Osteocyte (in vitro differentiated cells): ENCODE measurements at places on chromosomes 16 and 17. TPM values are rescaled to one million over a fixed set of nuclear protein-coding genes. Genes with fewer than 3 reads are reported as not detected.

DNA sequence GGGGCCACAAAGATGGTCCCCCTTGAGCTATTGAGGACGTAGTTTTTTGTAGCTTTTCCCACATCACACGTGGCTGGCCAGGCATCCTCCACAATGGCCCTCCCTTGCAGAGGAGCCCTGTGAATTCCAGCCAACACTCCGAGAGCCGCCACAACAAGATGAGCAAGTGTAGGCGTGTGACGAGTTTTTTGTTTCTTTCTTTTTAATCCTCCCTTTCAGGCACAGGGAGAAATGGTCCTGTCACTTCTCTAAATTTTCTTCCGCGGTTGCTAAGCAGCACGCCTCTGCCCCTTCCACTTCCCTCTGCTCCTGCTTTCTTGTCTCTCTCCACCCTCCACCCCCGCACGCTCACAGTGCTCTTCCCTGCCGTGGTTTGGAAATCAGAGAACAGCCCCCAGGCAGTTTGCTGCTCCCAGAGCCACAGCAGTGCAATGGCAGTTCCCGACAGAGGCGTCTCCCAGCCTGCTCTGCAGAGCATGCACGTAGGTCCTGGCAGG lies 68.0 kb upstream of the MRTFB start:
- peak overlapping the region; percentile 90 for H3K27ac ChIP-seq
- peak overlapping the region; percentile 65 for H3K4me3 ChIP-seq
- peaks cover 51% of the 10 kb centered on the region for H3K4me1 ChIP-seq
- no peaks in the 10 kb centered on the region for H3K27me3 ChIP-seq

GRCh38 chr17:65049085-65049756 lies 7.3 kb downstream of the GNA13 start:
- peaks cover 41% of the 10 kb centered on the region for H3K36me3 ChIP-seq
- no peaks in the 10 kb centered on the region for H3K27me3 ChIP-seq
- no peak overlapping the region for H3K27ac ChIP-seq
- peaks cover 41% of the 10 kb centered on the region for H3K4me1 ChIP-seq
- DNase-seq, result no peak
- no peak overlapping the region for H3K4me3 ChIP-seq

DNA sequence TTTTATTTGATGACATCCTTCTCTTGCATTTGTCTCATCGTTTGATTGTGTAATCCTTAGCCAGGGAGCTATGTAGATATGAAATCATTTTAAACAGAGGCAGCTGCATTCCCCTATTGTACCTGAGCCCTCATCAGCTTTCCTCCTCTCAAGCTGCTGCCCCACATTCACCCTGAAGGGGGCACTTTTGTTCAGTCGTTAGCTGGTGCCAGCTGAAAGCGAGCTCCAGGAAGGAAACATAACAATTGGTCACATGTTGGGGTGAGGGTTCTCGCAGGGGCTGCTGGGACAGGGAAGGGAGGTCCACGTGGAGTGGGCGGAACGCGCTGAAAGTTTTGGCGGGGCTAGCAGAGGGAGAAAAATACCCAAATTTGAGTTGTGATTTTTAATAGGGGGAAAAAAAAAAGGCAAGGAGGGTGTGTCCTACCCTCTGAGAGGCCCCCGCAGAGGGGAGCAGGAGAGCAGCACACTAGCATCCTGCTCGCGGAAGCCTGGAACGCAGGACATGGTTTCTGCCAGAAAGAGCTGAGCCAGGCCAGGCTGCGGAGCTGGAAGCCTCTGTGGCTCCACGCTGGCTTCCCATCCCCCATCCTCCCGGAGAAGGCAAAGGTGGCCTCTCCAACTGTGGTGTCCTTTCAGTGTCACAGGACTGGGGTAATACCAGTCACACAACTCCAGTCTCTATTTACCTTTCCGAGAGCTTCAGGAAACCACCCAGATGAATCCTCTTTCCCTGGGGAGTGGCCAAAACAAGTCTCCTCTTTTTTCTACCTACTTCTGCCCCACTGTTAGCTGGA lies 8.5 kb upstream of the MSL1 start:
- peak overlapping the region; percentile 89 for H3K27ac ChIP-seq
- DNase-seq, result peak; percentile 94
- no peaks in the 10 kb centered on the region for H3K27me3 ChIP-seq
- peaks cover 59% of the 10 kb centered on the region for H3K4me1 ChIP-seq

DNA sequence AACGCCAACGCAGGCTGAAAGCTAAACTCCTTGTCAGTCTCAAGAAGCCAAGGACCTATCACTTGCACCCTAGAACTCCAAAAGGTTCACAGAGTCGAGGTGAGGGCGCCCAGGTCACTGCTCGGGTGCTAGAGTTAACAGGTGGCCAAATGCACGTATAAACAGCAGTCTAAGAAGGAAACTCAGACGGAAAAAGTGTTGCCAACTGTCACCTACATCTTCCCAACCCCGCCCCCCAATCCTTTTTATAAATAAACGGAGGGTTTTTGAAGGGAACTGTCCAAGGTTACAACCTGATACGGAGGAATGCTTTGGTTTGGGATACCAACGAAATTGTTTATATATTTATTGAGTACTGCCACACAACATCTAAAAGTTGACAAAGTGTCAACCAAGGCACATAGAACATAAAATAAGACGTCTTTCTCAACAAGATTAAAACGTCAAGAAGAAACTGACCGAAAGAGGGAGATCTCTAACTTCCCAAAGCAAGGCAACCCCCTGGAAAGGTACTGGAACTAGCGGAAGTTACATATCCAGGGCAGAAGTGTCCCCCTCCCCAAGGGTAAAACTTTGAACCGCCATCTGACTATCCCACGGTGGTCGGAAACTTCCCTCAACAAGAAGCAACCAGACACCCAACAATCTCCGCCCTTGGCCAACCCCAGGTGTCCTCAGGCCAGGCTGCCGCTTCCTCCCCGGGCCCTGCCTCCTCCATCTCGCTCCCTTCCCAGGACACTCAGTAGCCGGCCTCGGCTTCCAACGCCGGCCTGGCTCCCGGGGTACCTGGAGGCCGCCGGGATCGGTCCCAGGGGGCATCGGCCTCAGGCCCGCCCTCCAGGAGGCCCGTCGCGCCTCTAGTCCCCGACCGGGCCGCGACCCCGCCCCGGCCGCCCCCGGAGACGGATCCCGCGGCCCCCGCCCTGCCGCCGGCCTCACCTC lies 982 bp downstream of the SPAG9 start:
- peak; percentile 85 for DNase-seq
- H3K4me3 ChIP-seq, result peak overlapping the region; percentile 95
- H3K36me3 ChIP-seq, result peaks cover 2% of the 10 kb centered on the region
- peak overlapping the region; percentile 94 for H3K27ac ChIP-seq

DNA sequence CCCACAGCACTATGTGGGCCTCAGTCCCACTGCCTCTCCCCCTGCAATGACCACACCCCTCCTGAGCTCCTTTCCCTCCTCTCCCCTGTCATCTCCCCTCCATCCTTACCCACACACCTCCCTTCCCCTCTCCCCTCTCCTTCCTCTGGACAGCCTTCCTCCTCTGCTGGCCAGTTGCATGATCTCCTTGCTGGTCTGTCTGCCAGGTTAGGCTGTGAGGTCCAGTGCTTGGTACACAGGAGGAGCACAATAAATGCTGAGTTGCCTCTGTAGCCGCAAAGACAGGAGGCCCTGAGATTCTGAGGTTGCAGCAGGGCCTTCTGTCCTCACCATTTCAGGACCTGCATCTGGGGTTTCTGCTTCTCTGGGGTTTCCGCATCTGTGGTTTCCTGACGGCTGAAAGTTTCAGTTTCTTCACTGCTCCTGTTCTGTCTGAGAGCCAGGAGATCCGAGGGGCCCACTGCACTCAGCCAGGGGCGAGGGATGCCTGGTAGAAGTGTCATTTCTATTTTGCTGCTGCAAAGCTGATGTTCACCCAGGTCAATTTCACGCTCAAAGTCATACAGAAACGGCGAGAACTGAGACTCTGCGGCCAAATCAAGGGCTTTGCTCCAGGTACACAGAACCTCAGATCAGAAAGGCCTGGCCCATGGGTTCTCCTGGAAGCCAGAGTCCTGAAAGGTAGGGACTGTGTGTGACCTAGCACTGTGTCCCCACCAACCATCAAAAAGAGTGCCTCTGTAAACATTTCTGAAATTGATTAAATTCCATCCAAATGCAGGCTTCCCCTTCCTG lies 4.6 kb upstream of the SLC12A3 start:
- no peaks in the 10 kb centered on the region for H3K27me3 ChIP-seq
- no peaks in the 10 kb centered on the region for H3K36me3 ChIP-seq
- no peak for DNase-seq
- no peak overlapping the region for H3K4me3 ChIP-seq

DNA sequence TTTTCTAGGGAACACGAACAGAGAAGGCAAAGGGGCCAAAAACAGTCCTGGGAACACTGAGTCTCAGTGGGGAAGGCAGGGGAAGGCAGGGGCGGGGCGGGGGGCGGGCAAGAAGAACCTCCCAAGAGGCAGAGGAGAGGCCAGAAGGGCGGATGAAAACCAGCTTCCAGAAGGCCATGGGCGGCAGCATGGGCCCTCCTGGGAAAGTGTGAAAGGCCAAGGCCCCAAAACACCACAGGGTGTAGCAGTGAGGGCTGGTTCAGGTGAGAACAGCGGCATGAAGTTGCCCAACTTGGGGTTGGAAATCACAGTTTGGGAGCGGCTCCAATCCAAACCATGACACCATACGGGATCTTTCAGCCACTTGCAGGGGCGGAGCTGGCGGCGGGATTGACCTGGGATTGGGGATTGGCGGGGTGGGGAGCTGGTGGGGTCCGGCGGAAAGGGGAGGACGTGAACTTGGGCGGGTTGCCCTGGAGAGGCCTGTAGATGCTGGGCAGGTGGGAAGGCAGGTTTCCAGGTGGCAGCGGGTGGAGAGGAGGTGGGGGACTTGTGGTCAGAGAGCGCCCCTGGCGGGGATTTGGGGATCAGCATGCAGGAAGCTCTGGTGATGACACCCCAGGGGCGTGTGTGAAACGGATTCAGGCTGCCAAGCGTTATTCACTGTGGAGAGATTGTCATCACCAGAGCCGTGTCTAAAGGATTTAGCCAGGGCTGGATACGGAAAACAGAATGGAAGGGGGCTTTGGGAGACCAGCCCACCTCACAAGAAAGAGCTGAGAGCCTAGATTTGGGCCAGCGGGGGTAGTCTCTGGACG lies 80.9 kb downstream of the ARHGAP23 start:
- H3K36me3 ChIP-seq, result peaks cover 12% of the 10 kb centered on the region
- peak; percentile 93 for DNase-seq
- H3K27me3 ChIP-seq, result no peaks in the 10 kb centered on the region
- peak overlapping the region; percentile 82 for H3K4me3 ChIP-seq
- peak overlapping the region; percentile 92 for H3K27ac ChIP-seq

DNA sequence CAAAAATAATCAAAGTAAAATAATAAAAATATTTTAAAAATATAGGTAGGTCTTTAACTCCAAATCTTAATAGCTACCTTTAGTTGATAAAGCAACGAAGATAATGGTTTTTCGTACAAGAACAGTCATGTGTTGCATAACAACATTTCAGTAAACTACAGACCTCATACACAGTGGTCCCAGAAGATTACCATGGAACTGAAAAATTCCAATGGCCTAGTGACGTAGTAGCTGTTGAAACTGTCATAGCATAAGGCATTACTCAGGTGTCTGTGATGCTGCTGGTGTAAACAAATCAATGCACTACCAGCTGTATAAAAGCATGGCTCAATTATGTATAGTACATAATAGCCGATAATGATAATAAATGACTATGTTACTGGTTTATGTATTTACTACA lies 43.9 kb downstream of the CREBBP start:
- H3K27ac ChIP-seq, result no peak overlapping the region
- H3K4me3 ChIP-seq, result no peak overlapping the region
- peaks cover 55% of the 10 kb centered on the region for H3K4me1 ChIP-seq
- H3K36me3 ChIP-seq, result peaks cover 18% of the 10 kb centered on the region

DNA sequence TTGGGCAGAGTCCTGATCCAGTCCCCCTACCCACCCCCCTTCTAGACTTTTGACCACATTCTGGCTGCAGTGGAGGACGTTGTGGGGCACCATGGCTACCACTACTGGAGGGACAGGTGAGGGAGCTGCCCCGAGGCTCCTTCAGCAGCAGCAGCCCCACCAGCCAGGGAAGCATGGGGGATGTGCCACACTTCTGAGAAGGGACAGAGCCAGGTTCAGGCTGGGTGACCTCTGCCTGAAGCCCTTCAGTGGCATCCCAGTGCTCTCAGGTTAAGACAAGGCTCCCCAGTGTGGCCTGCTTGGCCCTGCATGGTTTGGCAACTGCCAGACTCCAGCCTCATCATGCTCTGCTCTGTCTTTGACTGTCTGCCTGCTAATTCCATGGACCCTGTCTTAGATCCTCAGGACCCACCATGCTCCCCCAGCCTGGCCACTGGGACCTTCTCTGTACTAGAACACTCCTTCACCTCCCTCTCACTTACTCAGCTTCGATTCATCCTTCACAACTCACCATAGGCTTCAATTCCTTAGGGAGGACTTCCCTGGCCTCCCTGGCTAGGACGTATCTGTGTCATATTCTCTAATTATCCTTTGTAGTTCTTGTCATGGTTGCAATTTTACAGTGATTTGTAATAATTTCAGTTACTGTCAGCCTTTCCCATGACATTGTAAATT lies 8.8 kb downstream of the SLC9A5 start:
- no peak overlapping the region for H3K4me3 ChIP-seq
- peaks cover 3% of the 10 kb centered on the region for H3K36me3 ChIP-seq
- H3K4me1 ChIP-seq, result peaks cover 3% of the 10 kb centered on the region

DNA sequence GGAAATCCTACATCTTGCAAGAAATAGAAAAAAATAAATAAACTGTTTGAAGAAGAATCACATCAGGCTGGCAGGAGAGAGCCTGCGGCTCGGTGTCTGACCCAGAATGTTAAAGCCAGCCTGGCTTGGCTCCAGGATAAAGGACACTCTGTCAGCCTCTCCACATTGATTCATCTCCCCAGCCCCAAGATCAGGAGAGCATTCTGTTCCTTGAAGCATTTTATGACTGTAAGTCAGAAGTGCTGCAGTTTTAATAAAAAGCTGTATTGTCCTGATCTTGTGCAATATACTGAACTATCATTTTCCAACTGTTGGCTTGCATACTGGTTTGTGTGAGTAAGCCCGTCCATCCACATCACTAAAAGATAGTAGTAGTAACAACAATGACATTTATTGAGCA lies 426.6 kb downstream of the HAPSTR1 start:
- no peaks in the 10 kb centered on the region for H3K27me3 ChIP-seq
- no peaks in the 10 kb centered on the region for H3K36me3 ChIP-seq
- no peak overlapping the region for H3K4me3 ChIP-seq
- no peaks in the 10 kb centered on the region for H3K4me1 ChIP-seq
- DNase-seq, result no peak
- no peak overlapping the region for H3K27ac ChIP-seq

Gene CTRL
- total RNA-seq, result 0.39 and 0.91 TPM in 2 replicates

Gene HOXB5
- not detected in 2 replicates for total RNA-seq

Gene IRX3
- 0.63 and 0.91 TPM in 2 replicates for total RNA-seq

Gene CLEC3A
- total RNA-seq, result not detected in 2 replicates

Gene RGS11
- total RNA-seq, result 6.2 and 9.5 TPM in 2 replicates

Gene FOXC2
- total RNA-seq, result 91.8 and 93.4 TPM in 2 replicates
